ENCODE measurements at places on chromosomes 7 and 10.

- no peak for DNase-seq
These were observed 70.1 kb downstream of the HACD1 start for GRCh38 chr10:17547060-17547459.

- no peak for DNase-seq
These were observed 69.6 kb upstream of the MKX start for GRCh38 chr10:27815261-27815660.

DNA sequence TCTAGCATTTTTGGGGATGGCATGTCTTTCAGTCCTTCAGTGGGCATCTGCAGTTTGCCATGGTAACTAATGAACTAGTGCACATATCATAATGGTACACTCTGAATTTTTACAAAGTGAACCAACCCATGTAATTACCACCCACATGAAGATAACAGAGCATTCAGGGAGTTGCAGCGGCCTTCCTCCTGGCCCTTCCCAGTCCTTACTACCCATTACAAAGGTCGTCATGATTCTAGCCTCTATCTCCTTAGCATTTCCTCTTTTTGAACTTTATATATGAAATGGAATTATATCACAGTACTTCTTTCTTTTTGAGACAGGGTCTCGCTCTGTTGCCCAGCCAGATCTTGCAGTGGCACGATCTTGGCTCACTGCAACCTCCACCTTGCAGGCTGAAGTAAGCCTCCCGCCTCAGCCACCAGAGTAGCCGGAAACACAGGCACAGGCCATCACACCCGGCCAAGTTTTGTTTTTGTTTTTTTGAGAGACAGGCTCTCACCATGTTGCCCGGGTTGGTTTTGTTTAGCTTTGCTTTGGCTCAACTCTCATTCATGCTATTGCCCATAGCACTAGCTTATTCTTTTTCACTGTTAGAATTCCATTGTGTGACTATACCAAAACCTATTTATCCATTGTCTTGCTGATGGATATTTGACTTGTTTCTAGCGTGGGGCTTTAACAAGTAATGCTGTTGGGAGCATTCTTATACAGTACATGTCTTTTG lies 79.2 kb downstream of the APBB1IP start:
- no peak for DNase-seq

DNA sequence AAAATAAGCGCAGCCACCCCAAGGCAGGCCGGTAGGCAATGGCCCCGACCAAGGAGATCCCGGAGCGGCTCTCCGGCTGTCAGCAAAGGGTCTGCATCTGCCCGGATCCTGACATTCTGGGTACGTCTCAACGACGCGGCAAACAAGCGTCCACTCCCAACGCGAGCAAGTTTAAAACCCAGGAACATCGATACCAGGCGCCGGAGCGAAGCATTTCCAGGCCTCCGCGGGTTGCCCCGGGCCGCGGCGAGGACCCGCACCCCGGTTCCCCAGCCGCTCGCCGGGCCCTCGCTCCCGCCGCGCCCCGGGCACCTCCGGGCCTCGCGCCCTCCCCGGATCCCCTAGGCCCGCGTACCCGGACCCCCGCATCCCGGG lies 453 bp downstream of the URGCP start:
- peak; percentile 27 for DNase-seq

DNA sequence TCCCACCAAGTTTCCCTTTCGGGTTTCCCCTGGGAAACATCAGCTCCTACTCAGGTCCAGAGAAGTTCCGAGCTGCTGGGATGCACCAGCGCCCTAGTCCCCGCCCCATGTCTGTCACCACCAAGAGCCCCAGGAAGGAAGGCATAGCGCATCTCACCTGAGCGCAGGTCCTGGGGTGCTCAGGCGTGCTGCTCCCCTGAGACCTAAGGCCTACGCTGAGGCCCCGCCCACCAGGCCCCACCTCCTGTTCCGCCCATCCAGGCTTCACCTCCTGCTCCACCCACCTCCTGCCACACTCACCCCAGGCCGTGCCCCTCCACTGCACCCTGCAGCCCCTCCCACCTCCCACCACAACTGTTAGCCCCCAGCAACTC lies 1.2 kb upstream of the TFR2 start:
- no peak for DNase-seq

- no peak for DNase-seq
These were observed 11.2 kb upstream of the GSTK1 start for GRCh38 chr7:143252006-143252405.

DNA sequence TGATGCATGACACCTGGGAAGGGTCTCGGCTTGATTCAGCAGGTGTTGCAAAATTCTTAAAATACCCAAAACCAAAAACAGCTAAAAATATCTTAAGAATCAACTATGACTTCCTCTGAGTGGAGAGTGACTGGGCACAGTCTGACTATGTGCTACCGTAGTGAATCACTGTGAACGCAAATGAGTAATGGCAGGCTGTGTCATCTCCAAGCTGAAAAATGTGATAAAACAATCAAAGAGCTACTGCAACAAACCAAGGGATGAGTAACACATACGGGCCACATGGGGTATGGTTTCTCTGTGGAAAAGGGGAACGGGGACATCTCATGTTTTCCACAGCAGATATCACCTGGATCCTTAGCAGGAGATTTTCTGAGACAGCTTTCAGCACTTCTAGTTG lies 127.5 kb downstream of the ABCA13 start:
- no peak for DNase-seq

- DNase-seq: no peak
These were observed 74.1 kb upstream of the ANK3 start for GRCh38 chr10:60463746-60464145.

DNA sequence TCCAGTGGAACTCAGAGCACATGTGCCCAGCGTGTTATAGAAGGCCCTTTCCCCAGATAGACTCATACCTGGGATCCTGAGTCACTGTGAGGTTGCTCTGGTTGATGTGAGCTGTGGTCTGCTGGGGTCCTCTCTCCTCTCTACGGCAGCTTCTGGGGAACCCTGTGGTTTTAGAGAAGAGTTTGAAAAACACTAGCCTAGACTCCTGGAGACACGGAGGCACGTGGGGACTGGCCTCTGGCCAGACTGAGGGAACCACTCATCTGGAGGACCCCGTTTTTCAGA lies 10.3 kb downstream of the ZNF775 start:
- no peak for DNase-seq

DNA sequence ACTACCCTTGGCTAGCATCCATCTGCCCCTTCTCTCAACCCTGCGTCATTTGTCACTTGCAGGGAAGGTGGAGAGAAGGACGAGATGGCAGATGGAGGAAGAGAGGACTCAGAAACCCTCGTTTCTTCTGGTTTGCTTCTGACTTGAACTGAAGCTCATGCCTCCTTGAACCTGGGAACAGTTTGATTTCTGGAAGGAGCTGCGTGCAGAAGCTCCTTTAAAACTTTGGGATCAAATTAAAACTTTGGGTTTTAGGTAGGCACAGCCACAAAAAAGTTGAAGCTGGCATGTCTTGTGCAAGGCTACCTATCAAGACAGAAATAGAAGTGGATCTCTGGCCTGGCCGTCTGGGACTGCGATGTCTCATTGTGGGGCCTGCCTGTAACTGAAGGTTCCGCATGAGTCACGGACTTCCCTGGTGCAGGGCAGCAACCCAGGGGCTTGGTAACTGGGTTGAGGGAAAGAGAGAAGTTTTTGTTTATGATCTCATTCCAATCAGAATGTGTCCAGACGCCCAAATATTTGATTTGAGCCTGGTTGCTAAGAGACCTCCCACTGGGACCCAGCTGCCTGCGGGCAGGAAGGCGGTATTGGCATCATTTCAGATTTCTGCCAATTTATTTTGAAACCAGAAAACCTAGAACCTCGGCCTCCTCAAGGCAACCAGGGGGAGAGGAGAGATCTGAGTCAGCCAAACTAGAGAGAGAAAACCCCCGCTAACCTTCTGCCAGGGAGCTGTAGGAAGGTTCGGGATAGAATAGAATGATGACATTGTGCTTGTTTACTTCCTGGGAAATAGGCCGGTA lies 15.8 kb upstream of the CAMK1D start:
- DNase-seq: no peak

GRCh38 chr7:17298840-17299482 lies 509 bp downstream of the AHR start:
- no peak for DNase-seq

DNA sequence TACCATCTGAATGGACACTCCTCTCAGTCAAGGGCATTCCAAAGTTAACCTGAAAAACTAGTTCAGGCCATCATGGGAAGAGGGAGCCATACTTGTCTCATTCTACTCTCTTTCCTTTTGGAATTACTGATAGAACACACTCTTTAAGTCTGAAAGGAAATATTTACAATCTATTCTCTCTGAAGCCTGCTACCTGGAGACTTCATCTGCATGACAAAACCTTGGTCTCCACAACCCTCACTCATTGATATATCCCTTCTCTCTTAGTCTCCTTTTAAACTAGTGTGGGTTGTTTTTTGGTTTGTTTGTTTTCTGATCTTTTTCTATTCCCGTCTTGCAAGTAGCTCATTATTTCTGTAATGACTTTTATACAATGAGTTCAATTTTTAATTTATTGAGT lies 169.5 kb downstream of the C1GALT1 start:
- DNase-seq: no peak

GRCh38 chr10:51698473-51699063 lies 827 bp downstream of the CSTF2T start:
- no peak for DNase-seq

DNA sequence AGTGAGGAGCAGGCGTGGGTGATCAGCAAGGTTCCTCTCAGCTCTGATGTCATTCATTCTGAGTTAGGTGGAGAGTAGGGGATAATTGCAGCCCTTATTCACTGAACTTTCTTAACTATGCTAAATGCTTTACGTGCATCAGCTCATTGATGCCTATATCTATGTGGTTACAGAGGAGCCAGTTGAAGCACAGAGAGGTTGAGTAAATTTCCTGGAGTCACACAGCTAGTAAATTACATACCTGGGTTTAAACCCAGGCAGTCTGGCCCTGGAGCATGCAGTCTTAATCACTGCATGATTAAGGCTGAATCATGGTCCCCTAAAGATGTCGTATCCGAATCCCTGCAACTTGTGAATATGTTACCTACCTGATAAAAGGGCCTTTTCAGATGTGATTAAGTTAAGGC lies 99.6 kb downstream of the GRK5 start:
- no peak for DNase-seq

- DNase-seq: no peak
These were observed 34.3 kb downstream of the CDCA7L start for GRCh38 chr7:21911341-21911875.

DNA sequence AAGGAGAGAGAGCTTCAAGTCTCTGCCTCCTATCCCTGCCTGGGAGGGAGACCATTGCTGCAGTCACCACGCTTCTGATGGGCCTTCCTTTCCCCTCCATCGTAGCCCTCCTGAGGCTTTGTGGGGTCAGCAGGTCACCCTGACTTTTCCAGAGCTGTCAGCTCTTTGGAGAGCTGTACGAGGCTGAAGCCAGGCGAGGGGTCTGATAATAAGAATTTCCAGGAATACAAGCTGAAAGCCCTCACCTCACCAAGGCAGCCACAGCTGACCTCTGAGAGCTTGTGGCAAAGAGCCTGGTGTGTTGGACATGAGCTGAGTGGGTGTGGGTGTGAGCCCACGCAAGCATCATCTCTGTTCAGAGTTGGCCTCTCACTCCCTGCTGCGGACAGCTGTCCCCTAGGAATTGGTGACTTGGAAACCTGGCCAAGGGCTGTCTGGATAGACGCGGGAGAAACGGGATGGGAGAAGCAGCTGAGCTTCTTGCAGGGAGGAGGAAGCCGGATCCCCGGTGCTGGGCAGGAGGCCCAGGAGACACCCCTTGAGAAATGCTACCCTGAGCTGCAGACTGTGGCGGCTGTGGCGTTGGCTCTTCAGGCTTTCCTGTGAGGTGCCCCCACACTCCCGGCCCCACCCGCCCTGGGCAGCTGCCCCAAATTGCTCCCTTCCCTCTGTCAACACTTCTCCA lies 122.1 kb upstream of the BTBD16 start:
- DNase-seq: no peak

- no peak for DNase-seq
These were observed 12.1 kb upstream of the MRPS17 start for GRCh38 chr7:55939514-55940123.

DNA sequence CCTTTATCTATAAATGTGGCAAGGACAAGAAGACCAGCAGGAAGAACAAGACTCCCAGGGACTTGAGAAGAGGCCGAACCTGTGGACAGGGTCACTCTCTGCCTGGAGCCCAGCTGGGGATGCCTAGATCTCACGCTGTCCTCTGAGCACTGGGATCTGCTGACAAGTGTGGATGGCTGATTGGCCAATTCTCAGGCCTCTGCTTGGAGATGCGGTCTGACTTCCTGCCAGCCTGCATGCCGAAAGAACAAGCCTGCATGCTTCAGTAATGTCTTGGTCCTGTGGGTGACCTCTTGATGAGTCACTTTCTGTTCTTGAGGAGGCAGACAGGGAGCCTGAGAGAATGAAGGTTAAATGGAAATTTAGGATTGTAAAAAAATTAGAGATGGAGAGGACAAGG lies 84.7 kb downstream of the TMEM178B start:
- no peak for DNase-seq

DNA sequence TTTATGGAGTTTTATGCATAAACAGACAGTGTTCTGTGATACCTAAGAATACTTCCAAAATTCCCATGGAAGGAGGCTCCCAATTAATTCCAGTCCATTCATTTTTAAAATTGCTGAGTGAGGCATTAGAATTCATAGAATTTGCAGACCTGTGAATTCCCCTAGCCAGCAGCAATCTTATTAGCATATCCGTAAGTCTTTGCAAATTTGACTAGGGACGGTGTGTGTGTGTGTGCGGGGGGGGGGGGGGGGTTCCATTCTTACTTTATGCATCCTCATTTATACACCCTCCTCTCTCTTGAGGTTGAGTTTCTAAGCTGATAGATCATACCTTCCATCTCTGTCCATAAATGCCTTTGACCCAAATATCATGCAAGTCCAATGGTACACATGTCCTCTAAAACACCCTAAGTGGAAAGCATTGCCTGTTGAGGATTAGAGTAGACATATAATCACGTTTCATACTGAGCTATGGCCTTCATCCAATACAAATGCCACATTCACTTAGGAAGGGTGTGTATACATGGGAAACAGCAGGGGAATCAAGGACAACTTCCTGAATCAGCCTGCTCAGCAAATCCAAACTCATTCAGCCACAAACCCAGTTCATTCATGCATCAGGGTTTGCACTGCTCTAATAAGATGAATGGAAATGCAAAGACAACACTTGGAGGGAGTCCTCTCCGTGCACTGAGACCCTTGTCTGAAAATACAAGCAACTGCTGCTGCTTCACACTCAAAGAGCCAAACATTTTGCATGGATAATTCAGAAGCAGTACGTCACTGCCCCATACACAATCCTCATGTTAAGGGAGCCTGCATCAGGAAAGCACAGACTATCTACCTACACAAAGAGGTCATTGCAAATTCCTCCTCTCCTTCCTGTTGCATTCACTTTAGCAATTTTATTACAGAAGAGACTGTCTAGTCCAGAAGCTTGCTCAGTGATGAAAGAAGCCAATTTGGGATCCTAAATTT lies 350.8 kb downstream of the KCNMA1 start:
- no peak for DNase-seq

DNA sequence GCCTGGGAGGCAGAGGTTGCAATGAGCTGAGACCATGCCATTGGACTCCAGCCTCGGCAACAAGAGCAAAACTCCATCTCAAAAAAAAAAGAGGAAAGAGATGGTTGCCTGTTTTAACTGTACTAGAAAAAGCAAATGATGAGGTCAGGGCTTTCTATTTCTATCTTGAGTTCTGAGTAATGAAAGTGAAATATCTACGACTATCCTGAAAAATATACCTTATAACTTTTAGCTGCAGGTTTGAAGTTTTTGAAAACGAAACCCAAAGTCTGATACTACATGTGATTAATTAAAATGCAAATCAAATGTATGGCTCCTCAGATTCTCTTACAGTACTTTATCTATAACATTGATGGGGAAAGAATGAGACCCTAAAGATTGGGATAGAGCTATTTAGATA lies 636.2 kb upstream of the LRRN3 start:
- DNase-seq: no peak

- DNase-seq: no peak
These were observed 57.2 kb downstream of the CREB5 start for GRCh38 chr7:28469562-28469961.
